Stomach (tissue), 19 donors: ENCODE measurements at places on chromosomes 13 and 19. TPM values are rescaled to one million over a fixed set of nuclear protein-coding genes. Genes with fewer than 3 reads are reported as not detected.

DNA sequence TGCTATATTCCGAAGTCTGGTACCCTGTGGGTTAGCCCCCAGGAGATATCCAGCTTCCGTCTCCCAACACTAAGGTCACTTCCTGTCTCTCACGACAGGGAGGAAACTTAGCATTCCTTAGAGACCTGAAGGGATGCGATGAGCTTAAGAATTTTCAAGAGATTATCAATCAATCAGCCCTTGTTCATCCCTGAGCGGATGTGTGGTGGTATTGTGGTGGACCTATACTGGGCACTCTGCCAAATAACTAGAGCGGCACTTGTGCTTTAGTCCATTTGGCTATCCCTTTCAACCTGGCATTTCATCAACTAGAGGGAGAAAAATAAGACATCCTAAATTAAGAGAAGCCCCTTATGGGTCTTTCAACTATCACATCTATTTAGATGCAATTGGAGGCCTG is 30.9 kb upstream of the ZNF562 start:
- no peak for DNase-seq

SMIM44 gene
- total RNA-seq = not detected

IL11 gene
- total RNA-seq = not detected

DNA sequence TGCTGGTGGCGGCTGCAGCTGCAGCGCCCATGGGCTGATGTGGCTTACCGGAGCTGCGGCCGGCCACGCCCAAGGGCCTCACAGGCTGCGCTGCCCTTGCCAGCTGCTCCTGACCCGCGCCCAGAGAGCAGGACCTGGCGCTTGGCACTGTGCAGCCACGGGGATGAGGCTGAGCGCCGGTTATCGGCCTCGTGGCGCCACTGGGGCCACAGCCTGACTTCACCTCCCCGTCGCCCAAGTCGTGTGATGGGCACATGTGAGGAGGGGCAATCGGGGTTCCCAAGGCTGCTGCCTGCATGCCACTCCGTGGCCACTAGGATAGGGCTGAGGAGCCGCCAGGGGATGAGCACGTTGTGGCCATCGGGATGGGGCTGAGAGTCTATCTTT is 77.2 kb upstream of the PABPC3 start:
- DNase-seq = no peak

GRCh38 chr13:68173111-68173510 is 943.0 kb upstream of the PCDH9 start:
- DNase-seq = no peak

- no peak for DNase-seq
Observed at GRCh38 chr13:100473087-100473486, 115.5 kb downstream of the GGACT start.

- DNase-seq = no peak
Observed at GRCh38 chr13:106274551-106275203, 260.8 kb downstream of the EFNB2 start.

DNA sequence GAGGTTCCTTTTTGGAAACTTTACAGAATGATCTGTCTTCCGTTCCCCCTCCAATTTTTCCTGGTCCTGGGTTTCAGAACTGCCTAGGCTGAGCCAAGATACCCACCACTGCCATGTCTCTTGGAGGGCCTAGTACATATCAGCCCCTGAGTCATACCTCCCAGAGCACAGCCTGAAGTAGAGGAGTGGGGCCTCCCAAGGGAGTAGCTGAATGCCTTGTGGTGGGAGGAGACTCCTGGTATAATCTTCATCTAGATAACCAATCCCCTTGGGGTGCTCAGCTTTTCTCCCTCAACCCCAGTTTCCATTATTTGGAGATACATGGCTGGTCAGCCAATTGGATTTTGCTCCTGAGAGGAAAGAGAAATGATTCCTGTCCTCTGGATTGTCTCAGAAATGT is 30.3 kb downstream of the ZNF763 start:
- DNase-seq = no peak

- DNase-seq = no peak
Observed at GRCh38 chr13:91891141-91891540, 492.7 kb downstream of the GPC5 start.

POU2F2 gene
- 23.3 TPM for total RNA-seq

- DNase-seq = no peak
Observed at GRCh38 chr13:30331331-30331771, 24.0 kb upstream of the KATNAL1 start.

DNA sequence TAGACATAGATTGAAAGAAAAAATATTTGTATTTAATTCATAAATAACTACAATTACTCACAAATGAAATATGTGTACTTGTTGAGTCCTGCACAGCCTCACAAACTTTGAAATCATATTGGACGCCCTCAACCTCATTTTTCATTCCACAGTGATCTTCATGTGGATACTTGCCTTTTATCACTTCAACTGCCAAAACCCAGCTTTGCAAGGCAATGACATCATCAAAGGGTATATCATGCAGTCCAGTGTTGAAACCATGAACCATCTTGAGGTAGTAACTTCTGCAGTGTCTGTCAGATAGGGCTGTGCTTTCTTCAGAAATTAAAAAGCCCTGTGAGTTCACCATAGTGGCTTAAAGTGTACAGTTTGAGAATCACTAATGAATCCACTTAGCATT is 82.2 kb downstream of the HS6ST3 start:
- no peak for DNase-seq

GRCh38 chr13:29457299-29457698 is 138.2 kb downstream of the SLC7A1 start:
- DNase-seq = no peak
